ENCODE measurements at places on chromosomes 3 and 15. TPM values are rescaled to one million over a fixed set of nuclear protein-coding genes. Genes with fewer than 3 reads are reported as not detected.

DNA sequence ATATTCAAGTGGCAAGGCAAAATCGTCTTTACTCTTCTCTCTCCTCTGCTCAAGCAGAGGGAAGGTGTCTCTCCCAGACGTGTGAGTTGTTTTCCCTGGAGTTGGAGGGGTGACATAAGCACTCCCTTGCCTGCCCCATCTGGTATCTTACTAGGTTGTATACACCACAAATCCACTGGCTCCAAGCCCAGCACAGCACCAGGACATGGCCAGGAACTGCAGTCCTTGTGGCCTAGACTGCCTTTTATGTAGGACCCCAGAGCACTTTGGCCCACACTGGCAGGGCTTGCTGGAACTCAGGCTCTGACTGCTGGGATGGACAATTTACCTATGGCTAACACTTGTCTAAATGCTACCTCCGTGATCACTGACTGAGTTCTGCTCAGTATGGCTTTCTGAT lies 34.0 kb downstream of the DZIP3 start:
- H3K27ac ChIP-seq = no peak overlapping the region
- DNase-seq = no peak
- no peaks in the 10 kb centered on the region for H3K4me1 ChIP-seq
- H3K4me3 ChIP-seq = no peak overlapping the region
- H3K36me3 ChIP-seq = no peaks in the 10 kb centered on the region

The PLCB2 gene
- 238 TPM for total RNA-seq

The ATP10A gene
- 36.8 TPM for total RNA-seq

- no peak overlapping the region for H3K27ac ChIP-seq
- H3K4me3 ChIP-seq = no peak overlapping the region
- DNase-seq = no peak
- peaks cover 8% of the 10 kb centered on the region for H3K36me3 ChIP-seq
- H3K27me3 ChIP-seq = no peaks in the 10 kb centered on the region
Observed at GRCh38 chr3:37347941-37348340, 173.6 kb upstream of the LRRFIP2 start.

DNA sequence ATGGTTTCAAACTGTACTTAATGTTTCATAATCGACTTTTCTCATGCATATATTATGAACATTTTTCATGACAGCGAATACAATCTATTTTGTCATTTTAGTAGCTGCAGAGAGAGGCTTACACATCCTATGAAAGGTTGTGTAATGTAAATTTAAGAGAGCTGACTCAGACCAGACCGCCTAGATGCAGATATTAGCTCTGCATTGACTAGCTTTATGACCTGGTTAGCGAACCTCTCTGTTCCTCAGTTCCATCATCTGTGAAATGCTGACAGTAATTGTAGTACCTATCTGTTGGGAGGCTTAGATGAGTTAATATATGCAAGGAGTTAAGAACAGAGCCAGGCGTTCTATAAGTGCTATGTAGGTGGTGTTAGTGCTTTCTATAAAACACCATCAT lies 116.2 kb upstream of the RASGRP1 start:
- no peak overlapping the region for H3K4me3 ChIP-seq
- peaks cover 2% of the 10 kb centered on the region for H3K36me3 ChIP-seq
- no peak overlapping the region for H3K27ac ChIP-seq
- H3K27me3 ChIP-seq = no peaks in the 10 kb centered on the region
- H3K4me1 ChIP-seq = peaks cover 38% of the 10 kb centered on the region

- no peaks in the 10 kb centered on the region for H3K27me3 ChIP-seq
- H3K36me3 ChIP-seq = no peaks in the 10 kb centered on the region
- H3K27ac ChIP-seq = no peak overlapping the region
- H3K4me3 ChIP-seq = no peak overlapping the region
Observed at GRCh38 chr3:164250923-164251322, 827.4 kb downstream of the SI start.

DNA sequence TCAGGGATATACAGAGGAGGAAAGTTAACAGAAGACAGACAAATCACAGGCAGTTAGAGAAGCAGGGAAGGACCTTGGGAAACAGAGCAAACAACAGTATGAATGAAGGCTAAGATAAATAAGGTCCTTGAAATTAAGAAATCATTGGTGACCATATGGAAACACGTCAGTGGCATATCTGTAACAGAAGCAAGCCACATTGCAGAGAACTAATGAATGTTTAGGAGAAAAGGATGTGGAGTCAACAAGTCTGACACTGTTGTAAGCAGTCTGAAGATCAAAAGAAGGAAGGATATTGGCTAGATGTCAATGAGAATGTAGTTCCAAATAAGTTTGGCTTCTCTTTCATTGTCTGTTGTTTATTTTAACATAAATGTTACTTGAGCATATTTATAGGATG lies 542.4 kb downstream of the UNC13C start:
- H3K4me3 ChIP-seq = no peak overlapping the region
- H3K27ac ChIP-seq = peak overlapping the region; percentile 88
- no peak for DNase-seq
- H3K4me1 ChIP-seq = peaks cover 32% of the 10 kb centered on the region

The ST3GAL6 gene
- 3.6 TPM for total RNA-seq

- no peak overlapping the region for H3K4me3 ChIP-seq
- H3K4me1 ChIP-seq = peaks cover 14% of the 10 kb centered on the region
- no peak overlapping the region for H3K27ac ChIP-seq
- no peaks in the 10 kb centered on the region for H3K27me3 ChIP-seq
- H3K36me3 ChIP-seq = peaks cover 15% of the 10 kb centered on the region
- DNase-seq = no peak
Observed at GRCh38 chr3:37064747-37065146, 71.4 kb downstream of the MLH1 start.

The RAD18 gene
- 13.8 TPM for total RNA-seq

The NR2E3 gene
- total RNA-seq = not detected

The GOLGA8T gene
- total RNA-seq = 0.17 TPM

GRCh38 chr3:89353465-89353864 lies 246.0 kb downstream of the EPHA3 start:
- no peak overlapping the region for H3K27ac ChIP-seq
- no peaks in the 10 kb centered on the region for H3K36me3 ChIP-seq
- H3K27me3 ChIP-seq = no peaks in the 10 kb centered on the region
- DNase-seq = no peak

The CASR gene
- 1.3 TPM for total RNA-seq

GRCh38 chr3:126939338-126939718 lies 43.6 kb upstream of the PLXNA1 start:
- H3K36me3 ChIP-seq = peaks cover 6% of the 10 kb centered on the region
- H3K27me3 ChIP-seq = no peaks in the 10 kb centered on the region
- DNase-seq = no peak
- H3K4me1 ChIP-seq = peaks cover 5% of the 10 kb centered on the region
- no peak overlapping the region for H3K27ac ChIP-seq

Measured in T-helper 17 cell (primary cell).